NCI-H2029 (cell line): ENCODE measurements at places on chromosomes 2 and 18.

- no peak for DNase-seq
Measured at GRCh38 chr2:56326346-56326741, 142.6 kb downstream of the CCDC85A start.

GRCh38 chr18:80202264-80202998, 44.9 kb downstream of the PARD6G start:
- no peak for DNase-seq

GRCh38 chr2:3112131-3112530, 265.5 kb downstream of the EIPR1 start:
- no peak for DNase-seq

- no peak for DNase-seq
Measured at GRCh38 chr2:128445523-128445900, 126.8 kb upstream of the HS6ST1 start.

GRCh38 chr2:30339071-30339470, 107.7 kb downstream of the LBH start:
- no peak for DNase-seq

GRCh38 chr2:172179045-172179701, 76.5 kb upstream of the DLX2 start:
- DNase-seq, result no peak

GRCh38 chr18:58446391-58447060, 182.4 kb downstream of the ALPK2 start:
- DNase-seq, result no peak

- no peak for DNase-seq
Measured at GRCh38 chr2:140835079-140835478, 1295.7 kb downstream of the LRP1B start.

DNA sequence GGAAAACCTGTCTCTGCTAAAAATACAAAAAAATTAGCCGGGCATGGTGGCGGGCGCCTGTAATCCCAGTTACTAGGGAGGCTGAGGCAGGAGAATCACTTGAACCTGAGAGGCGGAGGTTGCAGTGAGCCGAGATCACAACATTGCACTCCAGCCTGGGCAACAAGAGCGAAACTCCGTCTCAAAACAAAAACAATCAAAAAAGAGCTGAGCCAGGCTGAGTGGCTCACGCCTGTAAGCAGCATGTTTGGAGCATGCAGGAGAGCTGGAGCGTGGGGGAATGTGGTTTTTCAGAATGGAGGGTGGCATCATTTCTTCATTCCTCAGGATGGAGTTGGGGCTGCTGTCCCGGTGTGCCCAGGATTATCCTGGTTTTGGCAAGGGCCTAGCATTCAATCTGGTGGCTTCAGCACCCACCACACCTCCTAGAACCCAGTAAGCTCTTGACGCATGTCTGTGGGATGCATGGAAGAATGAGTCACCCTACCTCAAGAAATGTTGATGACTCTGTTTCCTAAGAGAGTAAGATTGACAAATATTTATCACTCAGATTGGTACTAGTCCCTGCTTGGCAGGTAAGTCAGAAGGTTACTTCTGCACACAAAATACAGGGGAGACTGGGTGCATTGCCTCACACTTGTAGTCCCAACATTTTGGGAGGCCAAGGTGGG, 90.2 kb upstream of the ODC1 start:
- DNase-seq, result no peak

GRCh38 chr18:50715919-50716318, 103.9 kb downstream of the MRO start:
- no peak for DNase-seq

DNA sequence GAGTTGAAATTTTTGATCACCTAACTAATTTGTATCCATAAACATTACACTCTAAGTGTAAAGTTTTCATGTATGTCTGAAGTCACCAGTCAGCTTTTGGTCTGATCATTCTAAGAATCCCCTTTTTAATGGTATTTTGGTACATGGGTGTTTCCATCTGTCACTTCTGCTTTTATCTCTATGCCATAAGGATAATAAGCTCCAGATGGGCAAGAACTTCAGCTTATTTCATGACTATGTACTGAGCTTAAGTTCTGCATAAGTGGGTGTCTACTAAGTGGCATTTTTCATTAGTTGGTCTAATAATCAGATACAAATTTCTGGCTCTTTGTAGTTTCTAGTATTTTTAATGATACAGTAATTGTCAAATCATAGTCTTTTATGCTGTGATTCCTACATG, 20.4 kb downstream of the UBXN4 start:
- no peak for DNase-seq

- DNase-seq, result no peak
Measured at GRCh38 chr18:615773-616172, 19.0 kb downstream of the CLUL1 start.

GRCh38 chr18:11304928-11305327, 155.6 kb upstream of the PIEZO2 start:
- no peak for DNase-seq

DNA sequence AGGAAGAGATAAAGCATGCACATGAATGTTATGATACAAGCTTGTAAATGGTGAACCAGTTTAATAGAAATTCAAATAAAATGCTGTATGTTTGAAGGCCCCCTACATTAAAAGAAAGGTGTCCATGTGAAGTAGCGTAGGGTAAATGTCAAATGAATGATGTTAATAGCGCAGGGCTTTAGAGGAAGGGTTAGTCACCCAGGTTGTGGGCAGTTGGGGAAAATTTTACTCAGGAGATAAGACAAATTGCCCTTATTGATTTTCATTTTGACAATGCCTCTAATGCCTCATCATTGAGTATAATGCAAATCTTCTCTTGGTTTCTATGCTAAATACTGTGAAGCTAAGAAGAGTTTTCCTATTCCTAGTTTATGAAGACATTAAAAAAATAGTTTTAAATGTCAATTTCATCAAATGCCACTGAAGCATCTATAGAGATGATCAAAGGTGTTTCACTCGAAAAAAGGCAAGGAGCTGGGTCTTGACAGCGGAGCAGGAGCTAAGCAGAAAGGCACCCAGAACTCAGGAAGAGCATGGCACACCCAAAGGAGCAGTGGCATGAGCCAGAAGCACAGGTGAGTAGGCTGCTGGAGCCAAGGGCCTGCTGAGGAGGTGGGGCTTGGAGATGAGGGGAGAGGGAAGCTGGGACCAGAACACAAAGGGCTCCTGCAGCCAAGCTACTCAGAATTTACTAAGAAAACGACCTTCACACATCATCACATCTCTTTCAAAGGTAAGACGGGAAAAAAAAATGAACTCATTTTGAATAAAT, 129.3 kb upstream of the ACKR3 start:
- no peak for DNase-seq

DNA sequence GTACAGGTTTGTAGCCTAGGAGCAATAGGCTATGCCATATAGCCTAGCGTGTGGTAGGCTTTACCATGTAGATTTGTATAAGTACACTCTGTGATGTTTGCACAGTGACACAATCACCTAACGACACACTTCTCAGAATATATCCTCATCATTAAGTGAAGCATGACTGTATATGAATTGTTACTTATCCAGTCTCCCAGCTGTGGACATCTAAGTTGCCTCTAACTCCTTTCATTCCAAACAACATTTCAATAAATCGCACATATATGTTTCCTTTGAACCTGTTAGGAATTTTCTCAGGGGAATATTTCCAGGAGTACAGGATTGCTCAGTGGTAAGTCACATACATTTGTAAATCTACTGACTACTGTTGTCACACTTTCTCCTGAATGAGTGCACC, 90.0 kb downstream of the ARHGAP15 start:
- no peak for DNase-seq

- no peak for DNase-seq
Measured at GRCh38 chr2:156401861-156402260, 34.3 kb upstream of the GPD2 start.

DNA sequence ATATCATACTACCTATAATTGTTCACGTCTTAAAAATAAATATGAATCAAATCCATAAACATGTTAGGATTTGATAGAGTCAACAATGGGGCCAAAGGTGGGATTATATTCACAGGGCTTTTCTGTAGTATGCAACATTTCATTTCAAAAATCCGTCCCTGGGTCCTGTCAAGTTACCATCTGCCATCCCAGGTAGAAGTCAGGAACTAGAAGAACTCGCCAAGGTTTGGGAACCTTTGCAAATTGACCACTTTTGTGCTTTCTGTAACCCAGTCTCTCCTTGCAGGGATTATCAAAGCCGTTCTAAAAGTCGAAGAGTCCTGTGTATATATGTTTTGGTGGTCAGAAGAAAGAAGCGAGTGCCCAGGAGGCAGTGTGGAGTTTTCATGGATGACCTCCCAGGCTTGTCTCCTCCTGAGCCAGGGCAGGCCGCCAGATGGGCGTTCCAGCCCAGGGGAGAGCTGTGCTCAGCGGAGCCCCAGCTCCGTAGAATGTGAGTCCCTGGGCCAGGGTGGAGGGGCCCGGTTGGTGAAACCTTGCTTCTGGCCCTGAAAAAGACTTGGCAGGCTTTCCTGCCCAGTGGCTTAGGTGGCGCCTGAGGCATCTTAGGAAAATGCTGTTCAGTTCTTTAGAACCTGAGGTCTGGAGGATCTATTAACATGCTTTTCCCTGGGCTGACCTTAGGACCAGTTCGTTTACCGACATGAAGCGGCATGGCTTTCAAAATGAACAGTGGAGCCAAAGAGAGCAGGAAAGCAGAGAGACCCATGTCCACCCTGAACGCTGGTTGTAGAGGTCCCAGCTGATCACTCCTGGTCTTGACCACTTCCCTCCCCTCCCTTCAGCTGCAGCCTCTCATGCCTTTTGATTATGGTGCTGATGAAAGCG, 69.2 kb downstream of the LONRF2 start:
- no peak for DNase-seq

DNA sequence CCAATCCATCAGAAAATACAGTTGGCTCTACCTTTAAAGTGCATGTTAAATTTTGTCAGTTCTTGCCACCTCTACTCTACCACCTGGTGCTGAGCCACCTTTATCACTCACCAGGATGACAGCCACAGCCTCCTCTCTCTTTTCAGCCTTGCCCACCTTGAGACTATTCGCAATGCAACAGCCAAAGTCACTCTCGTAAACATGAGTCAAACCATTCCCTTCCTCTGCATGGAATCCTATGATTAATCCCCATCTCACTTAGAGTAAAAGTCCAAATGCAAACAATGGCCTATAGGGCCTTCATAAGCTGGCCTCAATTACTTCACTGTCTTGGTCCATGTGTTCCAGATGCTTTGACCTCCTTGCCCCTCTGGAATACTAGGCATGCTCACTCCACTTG, 5.8 kb upstream of the OSBPL6 start:
- no peak for DNase-seq

GRCh38 chr2:22903616-22904015, 481.4 kb upstream of the KLHL29 start:
- DNase-seq, result no peak

- no peak for DNase-seq
Measured at GRCh38 chr2:60479226-60480088, 74.0 kb downstream of the BCL11A start.

- DNase-seq, result no peak
Measured at GRCh38 chr2:66235428-66235827, 199.5 kb upstream of the MEIS1 start.

DNA sequence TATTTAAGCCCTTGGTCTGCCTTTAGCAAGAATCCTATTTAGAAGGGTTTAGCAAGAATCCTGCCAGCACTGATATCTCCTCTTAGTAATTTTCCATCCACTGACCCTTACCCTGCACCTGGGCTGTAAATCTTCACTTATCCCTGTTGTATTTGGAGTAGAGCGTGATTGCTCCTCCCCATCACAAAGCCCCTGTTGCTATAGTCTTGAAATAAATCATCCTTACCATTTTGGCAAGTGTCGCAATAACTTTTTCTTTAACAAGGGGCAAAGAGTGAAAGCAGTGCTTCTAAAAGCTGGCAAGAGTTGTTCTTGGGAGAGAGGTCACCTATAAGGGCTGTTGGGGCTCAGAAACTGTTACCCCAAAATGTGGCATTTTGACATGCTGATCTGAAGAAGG, 3.7 kb upstream of the SCTR start:
- DNase-seq, result no peak

GRCh38 chr18:10094655-10095054, 180.8 kb downstream of the VAPA start:
- no peak for DNase-seq

GRCh38 chr2:215527736-215528135, 91.9 kb upstream of the FN1 start:
- DNase-seq, result no peak

DNA sequence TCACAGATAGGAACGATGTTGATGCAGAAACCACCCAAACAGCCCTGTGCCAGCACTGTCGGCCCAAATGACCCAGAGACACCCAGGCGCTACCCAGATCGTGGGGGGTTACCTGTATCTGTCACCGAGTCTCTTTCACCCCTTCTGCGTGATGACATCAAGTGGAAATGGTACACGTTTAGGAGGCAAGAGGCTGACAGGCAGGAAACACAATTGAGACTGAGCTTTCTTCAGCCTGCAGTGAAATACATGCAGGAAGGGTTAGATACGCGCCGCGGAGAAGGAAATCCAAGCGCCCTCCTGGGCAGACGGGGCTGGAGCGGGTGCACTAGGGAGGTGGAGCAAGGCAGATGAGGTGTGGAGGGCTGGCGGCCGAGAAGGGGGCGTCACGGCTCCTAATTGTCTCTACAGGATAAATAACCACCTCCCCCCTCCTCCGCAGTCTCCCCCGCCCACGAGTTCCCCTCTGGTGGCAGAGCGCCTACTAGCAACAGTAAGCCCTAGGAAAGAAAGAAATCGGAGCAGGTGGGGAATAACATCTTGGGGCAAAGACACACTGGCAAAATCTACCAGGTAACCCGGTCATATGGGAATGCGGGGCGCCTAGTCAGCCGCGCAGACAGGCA, at the start of gene RNF152:
RNF152 (minus strand) TSS at position 325 of the 626 bp plus-strand sequence. CDS start 76,544 bp downstream, outside the sequence.
- no peak for DNase-seq

GRCh38 chr2:54396798-54397197, 59.3 kb upstream of the SPTBN1 start:
- no peak for DNase-seq
